ENCODE measurements at places on chromosomes 1 and 21. TPM values are rescaled to one million over a fixed set of nuclear protein-coding genes. Genes with fewer than 3 reads are reported as not detected.

The BSND gene
- not detected for total RNA-seq

The VANGL2 gene
- total RNA-seq, result 17.7 TPM

The LCE7A gene
- total RNA-seq, result not detected

The HES2 gene
- total RNA-seq, result not detected

Measured in osteocyte (in vitro differentiated cells).